T-cell (primary cell): ENCODE measurements at places on chromosomes 13 and 19. TPM values are rescaled to one million over a fixed set of nuclear protein-coding genes. Genes with fewer than 3 reads are reported as not detected.

DNA sequence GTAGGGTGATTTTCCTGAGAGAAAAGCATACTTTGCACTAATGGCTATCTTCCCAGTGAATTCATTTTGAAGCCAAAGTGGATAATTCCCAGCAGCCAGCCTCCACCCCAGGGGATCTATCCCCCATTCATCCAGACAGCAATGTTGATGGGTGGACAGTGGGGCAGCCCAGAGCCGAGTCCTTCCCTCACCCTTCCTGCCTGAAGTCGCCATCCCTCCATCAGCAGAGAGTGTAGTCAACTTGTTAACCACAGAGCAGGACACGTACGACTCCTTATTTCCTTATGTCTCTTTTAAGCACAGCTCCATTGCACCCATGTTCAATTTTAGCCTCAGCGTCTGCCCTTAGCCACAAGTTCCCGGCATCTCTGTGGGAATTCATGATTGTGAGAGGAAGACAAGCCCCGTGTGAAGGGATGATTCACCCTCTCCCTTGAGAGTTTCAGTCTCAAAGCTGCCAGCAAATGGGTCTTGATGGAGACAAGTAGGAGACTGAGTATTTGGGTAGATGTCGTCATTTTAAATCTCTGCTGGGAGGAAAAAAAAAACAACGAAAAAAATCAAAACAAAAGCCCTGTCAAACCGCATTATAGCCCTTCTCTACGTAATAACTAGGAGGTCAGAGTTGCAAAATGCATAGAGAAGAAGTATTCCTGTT is 58.3 kb upstream of the MEDAG start:
- DNase-seq: no peak

- no peak for DNase-seq
Observed at GRCh38 chr19:14000691-14001375, 5.3 kb downstream of the RFX1 start.

- no peak for DNase-seq
Observed at GRCh38 chr19:31348481-31349159, 616 bp downstream of the TSHZ3 start.

DNA sequence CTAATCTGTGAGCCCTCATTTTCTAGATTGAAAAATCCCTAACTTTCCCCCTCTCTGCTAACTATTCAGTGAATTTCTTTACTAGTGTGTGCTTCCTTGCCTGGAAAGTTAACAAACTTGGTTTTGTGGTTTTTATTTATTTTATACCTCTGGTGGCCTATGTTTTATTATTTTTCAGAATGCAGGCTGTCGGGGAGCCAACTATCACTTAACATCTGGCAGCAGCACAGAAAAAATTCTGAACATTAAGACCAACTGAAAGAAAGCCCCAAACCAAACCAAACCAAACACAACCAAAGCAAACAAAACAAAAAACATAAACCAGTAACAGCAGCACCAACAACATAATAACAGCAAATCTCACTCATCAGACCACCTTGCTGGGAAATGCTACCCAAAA is 109.0 kb upstream of the KL start:
- no peak for DNase-seq

KIR2DL3 gene
- total RNA-seq: 0.16 TPM

APOE gene
- total RNA-seq: 2.2 TPM
